Fibroblast of villous mesenchyme (primary cell): ENCODE measurements at places on chromosomes 3 and 15. TPM values are rescaled to one million over a fixed set of nuclear protein-coding genes. Genes with fewer than 3 reads are reported as not detected.

The TMCO5A gene
- not detected in 2 replicates for total RNA-seq

The CAND2 gene
- total RNA-seq: 4.7 and 6.1 TPM in 2 replicates

The GHSR gene
- not detected in 2 replicates for total RNA-seq

The GNAI2 gene
- total RNA-seq: 265 and 297 TPM in 2 replicates

The ZNF860 gene
- total RNA-seq: 0.86 and 0.97 TPM in 2 replicates

The CFAP100 gene
- total RNA-seq: not detected in 2 replicates

The CRABP1 gene
- total RNA-seq: not detected in 2 replicates
